SW 1271 (cell line): ENCODE measurements at places on chromosomes 5 and 9.

- no peak for DNase-seq
These were observed 1.1 kb downstream of the POU4F3 start for GRCh38 chr5:146339715-146340259.

DNA sequence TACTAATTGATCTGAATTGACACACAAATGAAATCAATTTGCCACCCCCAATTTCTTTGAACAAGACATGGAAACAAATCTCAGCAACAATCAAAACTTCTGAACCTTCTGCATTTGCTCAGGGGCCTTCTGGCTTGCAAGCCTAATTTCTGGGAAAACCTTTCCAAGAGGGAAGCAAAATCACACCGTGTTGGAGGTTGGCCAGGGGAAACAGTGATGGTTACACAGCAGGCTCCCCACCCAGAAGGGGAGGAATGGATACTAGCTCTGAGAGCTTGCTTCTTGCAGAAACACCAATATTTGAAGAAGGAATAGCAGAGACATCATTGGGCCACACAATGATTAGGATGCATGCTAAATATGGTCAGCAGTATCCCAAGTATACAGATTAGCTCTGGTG is 488.6 kb upstream of the TRPC7 start:
- DNase-seq: no peak

DNA sequence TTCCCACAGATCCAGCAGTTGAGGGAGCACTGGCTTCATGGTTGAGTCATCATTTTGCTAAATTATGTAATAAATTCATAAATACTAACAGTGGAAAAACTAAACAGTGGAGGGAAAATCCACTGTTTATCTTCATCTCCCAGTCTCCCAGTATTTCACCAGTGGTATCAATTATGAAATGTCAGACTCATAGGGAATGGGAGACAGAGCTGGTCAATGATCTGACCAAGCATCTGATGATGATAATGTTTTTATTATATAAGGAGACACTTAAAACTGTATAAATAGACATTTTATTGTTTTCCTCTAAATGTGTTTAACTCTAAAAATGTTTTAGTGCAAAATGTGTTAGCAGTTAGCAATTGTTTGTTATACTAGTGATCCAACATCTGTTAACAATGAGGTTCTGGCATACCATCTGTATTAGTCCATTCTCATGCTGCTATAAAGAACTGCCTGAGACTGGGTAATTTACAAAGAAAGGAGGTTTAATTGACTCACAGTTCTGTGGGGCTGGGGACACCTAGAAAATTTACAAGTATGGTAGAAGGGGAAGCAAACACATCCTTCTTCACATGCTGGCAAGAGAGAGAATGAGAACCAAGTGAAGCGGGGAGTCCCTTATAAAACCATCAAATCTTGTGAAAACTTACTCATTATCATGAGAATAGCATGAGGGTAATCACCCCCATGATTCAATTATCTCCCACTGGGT is 11.8 kb upstream of the REEP5 start:
- DNase-seq: no peak

- DNase-seq: no peak
These were observed 279.2 kb downstream of the NSG2 start for GRCh38 chr5:174324680-174325079.

GRCh38 chr9:102205251-102205650 is 466.8 kb upstream of the GRIN3A start:
- no peak for DNase-seq

- DNase-seq: no peak
These were observed 152.8 kb downstream of the PRELID2 start for GRCh38 chr5:145682197-145682899.

GRCh38 chr5:52043543-52043942 is 660.3 kb downstream of the ISL1 start:
- no peak for DNase-seq

DNA sequence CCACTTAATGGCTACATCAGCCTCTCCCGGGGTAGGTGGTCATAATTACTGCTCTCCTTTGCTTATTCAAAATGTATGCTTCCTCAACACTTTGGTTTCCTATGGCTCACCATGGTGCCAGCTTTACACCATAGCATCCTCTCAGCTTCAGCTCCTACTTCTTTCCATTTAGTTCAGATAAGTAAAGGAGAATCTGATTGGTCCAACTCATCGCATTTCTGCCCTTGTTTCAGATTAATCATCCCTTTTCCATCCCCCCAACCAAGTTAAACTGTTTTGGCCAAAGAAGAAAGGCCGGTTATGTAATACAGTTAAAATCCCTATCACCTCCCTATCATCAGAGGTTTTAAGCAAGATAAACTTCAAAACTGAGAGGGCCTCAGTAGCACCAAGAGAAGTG is 130.5 kb downstream of the CETN3 start:
- DNase-seq: no peak

DNA sequence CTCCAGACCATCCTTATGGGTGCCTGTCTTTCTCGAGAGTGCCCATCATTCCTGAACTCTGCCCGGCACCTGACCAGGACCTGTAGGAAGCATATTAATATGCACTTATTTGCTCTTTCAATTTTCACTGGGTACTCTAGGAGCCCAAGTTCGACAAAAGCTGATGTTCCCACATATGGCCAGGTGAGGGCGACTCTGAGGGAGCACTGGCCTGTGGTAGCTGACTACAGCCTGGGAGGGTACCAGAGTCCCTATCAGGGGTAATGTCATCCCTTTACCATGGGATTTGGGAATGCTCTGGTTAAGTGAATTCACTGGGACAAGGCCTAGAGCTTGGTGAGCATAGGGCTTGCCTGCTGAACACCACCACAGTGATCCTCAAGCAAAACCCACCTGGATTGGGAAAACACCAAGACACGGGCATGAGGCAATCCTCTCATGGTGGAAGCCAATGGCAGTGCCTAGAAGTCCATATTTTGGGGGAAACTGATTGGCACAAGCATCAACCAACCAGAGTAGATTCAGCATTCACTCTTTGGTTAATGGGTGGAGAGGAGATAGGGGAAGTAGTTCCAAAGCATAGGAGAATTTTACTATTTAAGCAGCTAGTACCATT is 112.2 kb downstream of the MTX3 start:
- DNase-seq: no peak

GRCh38 chr9:136721339-136722092 is 9.1 kb downstream of the DIPK1B start:
- DNase-seq: no peak

GRCh38 chr9:128912270-128912853 is 8.4 kb upstream of the PHYHD1 start:
- peak; percentile 35 for DNase-seq

GRCh38 chr5:176771102-176771845 is 39.1 kb upstream of the UNC5A start:
- DNase-seq: no peak

- DNase-seq: no peak
These were observed 11.6 kb downstream of the SEPTIN8 start for GRCh38 chr5:132765311-132766019.

DNA sequence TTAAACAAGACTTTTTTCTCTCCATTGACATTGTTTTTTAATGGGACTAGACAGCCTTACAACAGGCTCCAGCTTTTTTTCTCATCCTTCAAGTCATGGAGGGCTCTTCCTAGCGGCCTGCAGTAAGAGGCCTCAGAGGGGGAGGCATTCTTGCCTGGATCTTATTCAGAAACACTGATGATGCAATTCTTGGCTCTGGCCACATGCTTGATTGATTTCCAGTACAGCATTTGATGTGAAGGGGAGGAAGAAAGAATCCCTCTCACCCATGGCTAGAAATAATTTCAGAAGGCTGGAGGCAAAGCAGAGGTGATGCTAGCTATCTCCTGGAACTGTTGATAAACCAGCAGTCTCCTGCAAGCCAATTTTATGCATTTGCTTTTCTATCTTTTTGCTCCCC is 324.8 kb downstream of the PRELID2 start:
- no peak for DNase-seq

DNA sequence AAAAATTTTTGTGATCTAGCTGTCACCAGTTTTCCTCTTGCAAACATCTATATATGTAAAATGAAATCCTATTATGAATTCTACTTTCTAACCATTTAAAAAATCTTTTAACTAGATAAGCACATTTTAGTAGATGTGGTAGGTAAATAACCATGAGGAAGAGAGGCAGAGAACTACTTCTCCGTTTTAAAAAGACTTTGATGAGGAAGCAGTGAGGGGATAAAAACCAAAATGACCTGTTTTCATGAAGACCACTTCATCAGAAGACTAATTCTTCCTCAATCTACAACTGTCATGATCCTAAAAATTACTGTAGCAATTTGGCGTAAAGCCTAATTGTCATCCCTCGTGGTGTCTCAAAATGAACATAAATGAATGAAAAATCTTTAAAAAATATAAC is 15.7 kb upstream of the ERBIN start:
- DNase-seq: no peak

GRCh38 chr9:14989811-14990210 is 79.6 kb upstream of the FREM1 start:
- DNase-seq: no peak

DNA sequence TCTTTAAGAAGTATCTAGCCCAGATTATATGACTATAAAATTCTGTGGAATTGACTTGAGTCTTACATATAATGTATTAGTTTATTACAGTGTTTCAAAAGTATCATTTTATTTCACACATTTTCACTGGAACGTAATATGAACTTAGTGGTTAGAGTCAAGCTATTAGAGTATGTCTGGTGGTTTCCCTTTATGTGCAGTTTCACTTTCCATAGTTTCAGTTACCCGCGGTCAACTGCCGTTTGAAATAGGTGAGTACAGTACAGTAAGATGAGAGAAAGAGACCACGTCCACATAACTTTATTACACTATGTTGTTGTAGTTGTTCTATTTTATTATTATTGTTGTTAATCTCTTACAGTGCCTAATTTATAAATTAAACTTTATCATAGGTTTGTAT is 50.5 kb downstream of the COMMD10 start:
- no peak for DNase-seq

- no peak for DNase-seq
These were observed 12.9 kb downstream of the RGMB start for GRCh38 chr5:98786191-98786853.

DNA sequence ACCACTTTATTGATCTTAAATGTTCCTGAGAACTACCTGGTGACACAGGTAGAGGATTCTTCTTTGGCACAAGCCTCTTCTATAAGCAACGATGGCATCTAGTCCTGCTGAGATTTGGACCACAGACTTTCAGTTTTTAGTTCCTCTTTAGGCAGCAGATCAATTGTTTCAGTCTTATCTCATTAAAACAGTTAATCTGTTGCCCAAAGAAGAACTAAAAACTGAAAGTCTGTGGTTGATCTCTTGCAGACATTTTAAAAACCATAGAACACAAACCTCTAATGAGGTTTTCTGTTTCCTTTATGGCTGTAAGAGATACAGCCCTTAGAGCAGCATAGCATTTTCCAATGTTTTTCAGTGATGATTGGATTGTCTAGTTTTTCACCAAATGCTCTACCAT is 480.9 kb downstream of the MTRR start:
- no peak for DNase-seq

- DNase-seq: no peak
These were observed 1007.0 kb upstream of the NUDT12 start for GRCh38 chr5:104569621-104570020.

GRCh38 chr5:5576744-5577143 is 154.3 kb downstream of the ICE1 start:
- DNase-seq: no peak

DNA sequence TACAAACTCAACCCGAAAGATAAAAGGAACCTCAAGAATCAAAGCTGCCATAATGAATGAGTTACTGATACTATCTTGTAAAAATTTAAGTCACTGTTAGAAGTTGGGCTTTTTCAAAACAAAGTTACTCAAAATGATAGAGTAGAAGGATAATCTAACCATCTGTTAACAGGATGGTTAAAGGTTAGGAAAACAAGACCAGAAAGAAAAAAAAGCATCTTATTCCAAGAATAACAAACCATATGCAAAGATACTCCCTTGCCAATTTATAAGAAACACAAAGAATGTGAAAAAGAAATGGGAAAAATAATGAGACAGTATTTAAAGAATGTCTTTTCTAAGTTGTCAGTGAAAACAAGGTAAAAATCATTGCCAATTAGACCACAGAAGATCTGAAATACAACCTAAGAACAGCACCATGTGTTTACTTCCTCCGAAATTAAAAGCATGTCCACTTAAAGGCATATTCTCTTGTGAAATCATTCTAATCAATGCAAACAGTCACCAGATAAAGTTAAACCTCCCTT is 51.2 kb downstream of the STRBP start:
- no peak for DNase-seq

- DNase-seq: no peak
These were observed 78.8 kb downstream of the SNX24 start for GRCh38 chr5:122924203-122924602.

GRCh38 chr9:98774746-98775145 is 21.6 kb downstream of the ANKS6 start:
- no peak for DNase-seq

DNA sequence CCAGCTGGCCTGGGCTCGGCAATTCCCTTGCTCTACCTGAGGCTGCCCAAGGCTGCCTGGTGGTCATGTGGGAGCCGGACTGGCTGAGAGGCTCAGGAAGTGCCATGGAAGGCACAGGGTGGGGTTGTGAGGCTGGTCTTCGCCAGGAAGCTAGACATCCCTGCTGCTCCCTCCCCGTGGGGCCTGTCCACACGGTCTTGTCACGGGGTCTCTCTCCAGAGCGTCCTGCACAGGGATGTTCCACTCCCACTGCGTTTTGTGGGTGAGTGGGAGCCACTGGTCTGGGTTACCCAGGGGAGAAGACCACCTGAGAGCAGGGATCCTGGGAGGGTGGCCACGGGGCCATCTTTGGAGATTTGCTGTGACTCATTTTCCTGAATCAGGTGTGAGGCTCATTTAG is 11.6 kb downstream of the GADD45G start:
- DNase-seq: no peak

- no peak for DNase-seq
These were observed 4.4 kb upstream of the RAPGEF1 start for GRCh38 chr9:131744171-131744719.

DNA sequence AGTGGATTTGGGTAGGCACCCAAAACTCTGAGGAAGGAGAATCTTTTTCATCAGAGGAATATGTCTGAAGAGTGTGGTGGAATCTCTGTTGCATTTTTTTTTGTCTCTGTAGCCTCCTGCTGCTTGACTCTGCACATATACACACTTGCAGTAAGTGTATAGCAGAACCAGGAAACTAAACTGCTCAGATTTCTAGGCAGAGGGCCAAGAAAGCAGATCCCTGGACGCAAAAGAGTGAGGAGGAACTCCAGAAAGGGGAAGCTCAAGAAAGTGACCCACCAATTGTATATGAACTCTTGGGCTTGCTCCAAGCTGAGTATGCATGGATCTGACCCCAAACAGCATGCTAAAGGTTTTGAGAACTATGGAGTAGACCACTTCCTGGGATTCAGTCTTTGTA is 181.8 kb downstream of the GADD45G start:
- no peak for DNase-seq

DNA sequence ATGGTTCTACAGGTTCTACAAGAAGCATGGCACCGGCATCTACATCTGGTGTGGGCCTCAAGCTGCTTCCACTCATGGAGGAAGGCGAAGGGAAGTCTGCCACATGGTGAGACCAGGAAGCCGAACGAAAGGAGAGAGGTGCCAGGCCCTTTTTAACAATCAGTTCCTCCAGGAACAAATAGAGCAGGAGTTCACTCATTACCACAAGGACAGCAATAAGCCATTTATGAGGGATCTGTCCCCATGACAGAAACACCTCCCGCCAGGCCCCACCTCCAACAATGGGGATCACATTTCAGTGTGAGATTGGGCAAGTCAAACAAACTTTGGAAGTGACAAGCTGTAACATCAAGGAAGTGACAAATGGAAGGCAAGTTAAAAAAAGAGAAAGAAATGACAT is 95.5 kb upstream of the PTPN3 start:
- no peak for DNase-seq

GRCh38 chr5:165881259-165881658 is 2375.8 kb downstream of the MAT2B start:
- peak; percentile 24 for DNase-seq

- DNase-seq: no peak
These were observed 23.7 kb downstream of the SLC6A7 start for GRCh38 chr5:150213530-150213929.
